ENCODE measurements at places on chromosomes 1 and 21. TPM values are rescaled to one million over a fixed set of nuclear protein-coding genes. Genes with fewer than 3 reads are reported as not detected.
A peak's percentile ranks its signal among the peaks of the same experiment; 100 is the strongest.

Gene GPR37L1
- total RNA-seq: 0.41 TPM

Gene GCSAML
- 0.72 TPM for total RNA-seq

Gene FCRLA
- 1.4 TPM for total RNA-seq

Gene S100A2
- 46.5 TPM for total RNA-seq

DNA sequence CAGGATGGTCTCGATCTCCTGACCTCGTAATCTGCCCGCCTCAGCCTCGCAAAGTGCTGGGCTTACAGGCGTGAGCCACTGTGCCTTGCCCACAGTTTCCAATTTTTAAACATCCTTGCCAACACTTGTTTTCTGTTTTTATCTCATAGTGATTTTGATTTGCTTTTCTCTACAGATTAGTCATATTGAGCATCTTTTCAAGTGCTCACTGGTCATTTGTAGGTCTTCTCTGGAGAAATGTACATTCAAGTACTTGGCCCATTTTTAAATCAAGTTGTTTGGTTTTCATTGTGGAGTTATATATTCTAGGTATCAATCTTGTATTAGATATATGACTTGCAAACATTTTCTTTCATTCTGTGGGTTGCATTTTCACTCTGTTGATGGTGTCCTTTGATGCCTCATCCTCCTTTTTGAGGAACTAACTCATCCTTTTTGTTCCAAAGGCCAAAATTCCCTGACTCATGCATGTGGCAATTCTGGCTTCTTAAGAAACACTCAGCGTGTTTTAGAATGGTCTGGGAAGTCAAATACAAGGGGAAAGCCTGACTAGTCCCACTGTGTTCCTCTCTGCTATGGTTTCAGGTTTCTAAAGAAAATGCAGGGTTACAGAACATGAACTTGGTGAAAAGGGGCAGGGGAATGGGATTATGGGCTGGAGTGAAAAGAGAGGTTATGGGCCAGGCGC is 37.3 kb downstream of the PTAFR start:
- DNase-seq: no peak

- no peak for DNase-seq
Observed at GRCh38 chr21:43940329-43941050, 71.6 kb upstream of the TRAPPC10 start.

- peak; percentile 44 for DNase-seq
Observed at GRCh38 chr1:113390871-113391648, 745 bp downstream of the MAGI3 start.

DNA sequence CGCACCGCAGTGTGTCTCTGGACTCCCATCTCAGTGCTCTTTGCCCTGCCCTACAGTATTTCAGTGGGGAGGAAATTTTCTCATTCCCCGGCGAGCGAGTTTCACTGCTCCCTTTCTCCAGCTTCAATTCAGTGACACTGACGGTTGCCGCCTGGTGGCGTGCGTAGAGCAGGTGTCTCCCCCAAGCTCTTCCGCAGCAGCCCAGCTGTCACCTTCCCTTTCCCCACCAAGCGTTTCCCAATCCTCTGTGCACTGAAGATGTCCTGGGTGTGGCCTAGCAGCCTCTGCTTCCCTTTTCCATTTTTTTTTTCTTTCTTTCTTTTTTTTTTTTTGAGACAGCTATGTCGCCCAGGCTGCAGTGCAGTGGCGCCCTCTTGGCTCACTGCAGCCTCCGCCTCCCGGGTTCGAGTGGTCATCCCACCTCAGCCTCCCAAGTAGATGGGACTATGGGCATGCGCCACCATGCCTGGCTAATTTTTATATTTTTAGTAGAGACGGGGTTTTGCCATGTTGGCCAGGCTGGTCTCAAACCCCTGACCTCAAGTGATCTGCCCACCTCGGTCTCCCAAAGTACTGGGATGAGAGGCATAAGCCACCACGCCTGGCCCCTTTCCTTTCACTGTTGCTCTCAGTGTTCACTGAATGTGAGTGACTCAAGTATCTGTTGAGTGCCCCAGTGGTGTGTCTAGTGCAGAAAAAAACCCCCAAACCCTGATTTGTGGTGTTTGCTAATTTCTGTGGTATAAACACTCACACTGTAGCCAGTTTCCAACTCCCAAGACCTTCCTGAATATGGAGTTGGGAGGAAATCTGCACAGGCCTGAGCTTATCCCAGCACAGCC is 30.1 kb downstream of the TNFRSF1B start:
- DNase-seq: peak; percentile 65

All from tongue (tissue), 3 donors.